ENCODE measurements at places on chromosomes 12 and 14.

DNA sequence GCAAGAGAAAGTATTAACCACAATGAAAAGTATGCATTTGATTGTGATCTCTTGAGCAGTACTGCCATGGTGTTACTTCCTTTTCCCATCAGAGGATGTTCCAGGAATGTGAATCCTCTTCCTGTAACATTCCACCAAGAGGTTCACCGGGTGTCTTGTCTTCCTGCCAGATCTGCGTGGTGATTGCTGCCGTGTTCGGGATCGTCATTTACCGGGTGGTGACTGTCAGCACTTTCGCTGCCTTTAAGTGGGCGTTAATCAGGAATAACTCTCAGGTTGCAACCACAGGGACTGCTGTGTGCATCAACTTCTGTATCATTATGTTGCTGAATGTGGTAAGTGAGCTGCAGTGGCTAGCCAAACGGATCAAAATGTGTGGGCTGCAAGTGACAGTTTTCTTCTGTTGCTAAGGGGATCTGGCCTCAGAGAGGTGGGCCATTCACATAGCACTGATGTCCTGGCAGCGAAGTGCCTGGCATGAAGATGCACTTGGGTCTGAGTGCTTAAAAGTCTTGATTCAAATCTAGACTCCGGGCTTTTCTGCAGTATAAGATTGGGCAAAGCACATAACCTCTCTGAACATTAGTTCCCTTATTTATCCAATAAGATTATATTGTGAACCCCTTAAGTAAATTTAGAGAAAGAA is 123.4 kb downstream of the SLC5A8 start:
- no peak for DNase-seq

GRCh38 chr12:131830335-131830913 is 2.2 kb downstream of the MMP17 start:
- no peak for DNase-seq

DNA sequence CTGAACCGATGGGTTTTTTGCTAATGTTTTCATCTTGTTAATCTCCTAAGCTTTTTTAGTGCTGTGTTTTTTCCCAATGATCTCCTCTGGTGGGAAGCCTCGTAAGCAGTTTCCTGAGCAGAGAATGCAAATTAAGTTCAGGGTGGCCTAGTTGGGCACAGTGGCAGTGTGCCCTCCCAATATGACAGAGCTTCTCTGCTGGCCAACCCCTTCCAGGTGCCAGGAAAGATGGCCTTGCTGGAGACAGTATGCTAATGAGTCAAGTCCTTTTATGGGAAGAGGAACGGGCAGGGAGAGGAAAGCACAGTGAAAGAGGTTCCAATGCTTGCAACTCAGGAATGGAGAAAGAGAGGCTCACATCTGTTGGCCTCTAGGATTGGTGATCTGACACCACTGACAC is 115.8 kb downstream of the GCH1 start:
- no peak for DNase-seq

DNA sequence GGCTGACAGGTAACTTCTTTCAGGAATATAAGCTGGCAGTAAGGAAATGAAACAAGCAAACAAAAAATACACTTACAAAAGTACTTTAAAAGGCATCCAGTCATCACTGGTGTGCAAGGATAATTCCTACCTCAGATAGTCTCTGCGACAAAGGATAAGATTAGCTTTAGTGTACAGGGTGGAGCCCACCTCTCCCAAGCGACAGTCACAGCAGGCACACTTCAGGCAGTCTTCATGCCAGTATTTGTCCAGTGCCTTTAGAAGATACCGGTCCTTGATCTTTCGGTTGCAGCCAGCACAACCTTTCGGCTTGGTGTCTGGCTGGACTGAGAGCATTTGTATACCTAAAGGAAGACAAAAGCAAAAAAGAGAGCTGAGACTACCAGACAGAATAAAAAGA is 5.4 kb downstream of the LMO3 start:
- DNase-seq, result no peak

DNA sequence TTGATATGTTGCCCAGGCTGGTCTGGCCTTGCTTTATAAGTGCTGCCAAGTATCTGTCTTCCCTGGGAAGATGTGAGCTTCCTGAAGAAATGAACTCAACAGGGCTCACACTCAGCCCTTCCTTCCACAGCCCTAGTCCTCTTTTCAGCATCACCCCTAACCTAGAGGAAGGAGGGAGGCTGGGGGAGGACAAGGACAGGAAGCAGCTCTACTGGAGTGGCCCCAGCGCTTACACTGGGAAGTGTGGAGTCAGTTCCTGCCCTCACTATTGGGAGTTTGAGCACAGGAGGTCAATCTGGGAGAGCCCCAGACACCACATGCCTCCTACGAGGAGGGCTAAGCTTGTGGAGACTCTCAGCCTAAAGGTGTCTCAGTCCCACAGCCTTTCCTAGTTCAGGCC is 16.8 kb downstream of the GALNT6 start:
- no peak for DNase-seq

GRCh38 chr12:85856966-85857365 is 17.1 kb upstream of the NTS start:
- DNase-seq, result no peak

- no peak for DNase-seq
Observed at GRCh38 chr12:28568118-28568517, 377.9 kb downstream of the CCDC91 start.

- DNase-seq, result no peak
Observed at GRCh38 chr14:75361751-75362433, 65.9 kb upstream of the JDP2 start.

GRCh38 chr12:120763250-120763649 is 37.6 kb downstream of the ACADS start:
- no peak for DNase-seq

- no peak for DNase-seq
Observed at GRCh38 chr12:82757059-82757458, 70.4 kb downstream of the TMTC2 start.

DNA sequence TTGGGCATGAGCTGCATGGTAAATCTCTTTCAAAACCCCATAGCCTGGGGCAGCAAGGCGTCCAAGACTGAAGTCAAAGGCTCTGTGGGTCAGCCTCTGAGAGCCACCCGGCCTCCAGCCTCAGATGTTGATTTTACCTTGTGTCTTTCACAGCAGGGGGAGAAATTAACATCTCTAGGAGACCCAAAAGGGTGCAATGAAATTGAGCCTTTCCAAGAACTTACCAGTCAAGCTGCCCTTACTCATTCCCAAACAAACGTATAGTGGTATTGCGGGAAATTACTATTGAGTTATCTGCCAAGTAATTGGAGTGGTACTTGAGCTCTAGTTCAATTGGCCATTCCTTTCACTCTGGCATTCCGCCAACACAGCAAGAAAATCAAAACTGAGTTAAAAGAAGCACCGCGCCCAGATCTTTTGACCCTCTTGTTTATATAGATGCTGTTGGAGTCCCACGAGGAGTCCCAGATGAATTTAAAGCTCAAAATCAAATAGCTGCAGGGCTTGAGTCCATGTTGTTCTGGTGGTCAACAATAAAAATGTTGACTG is 380.7 kb upstream of the SYT1 start:
- no peak for DNase-seq

GRCh38 chr14:76117789-76118484 is 33.8 kb upstream of the GPATCH2L start:
- no peak for DNase-seq
